ENCODE measurements at places on chromosomes 1 and 21. TPM values are rescaled to one million over a fixed set of nuclear protein-coding genes. Genes with fewer than 3 reads are reported as not detected.

SLC5A3 gene
- 43.4 TPM for polyA plus RNA-seq

S1PR1 gene
- 19.6 TPM for polyA plus RNA-seq

MPZ gene
- 3.1 TPM for polyA plus RNA-seq

TAL1 gene
- polyA plus RNA-seq, result 3.9 TPM

NTMT2 gene
- not detected for polyA plus RNA-seq

INKA2 gene
- polyA plus RNA-seq, result 2.4 TPM

ANGPTL3 gene
- 13.4 TPM for polyA plus RNA-seq

MX2 gene
- 0.80 TPM for polyA plus RNA-seq

SNAPIN gene
- polyA plus RNA-seq, result 56.6 TPM

ADAMTSL4 gene
- polyA plus RNA-seq, result 11.8 TPM

LAD1 gene
- 36.1 TPM for polyA plus RNA-seq

GLUL gene
- polyA plus RNA-seq, result 328 TPM

ELAPOR1 gene
- polyA plus RNA-seq, result 1.8 TPM

GSTM1 gene
- polyA plus RNA-seq, result 118 TPM

LRRC71 gene
- 0.35 TPM for polyA plus RNA-seq

SMYD2 gene
- polyA plus RNA-seq, result 46.5 TPM

- DNase-seq, result peak; percentile 32
These were observed 8.6 kb upstream of the ACTRT2 start for GRCh38 chr1:3012456-3013291.

DNA sequence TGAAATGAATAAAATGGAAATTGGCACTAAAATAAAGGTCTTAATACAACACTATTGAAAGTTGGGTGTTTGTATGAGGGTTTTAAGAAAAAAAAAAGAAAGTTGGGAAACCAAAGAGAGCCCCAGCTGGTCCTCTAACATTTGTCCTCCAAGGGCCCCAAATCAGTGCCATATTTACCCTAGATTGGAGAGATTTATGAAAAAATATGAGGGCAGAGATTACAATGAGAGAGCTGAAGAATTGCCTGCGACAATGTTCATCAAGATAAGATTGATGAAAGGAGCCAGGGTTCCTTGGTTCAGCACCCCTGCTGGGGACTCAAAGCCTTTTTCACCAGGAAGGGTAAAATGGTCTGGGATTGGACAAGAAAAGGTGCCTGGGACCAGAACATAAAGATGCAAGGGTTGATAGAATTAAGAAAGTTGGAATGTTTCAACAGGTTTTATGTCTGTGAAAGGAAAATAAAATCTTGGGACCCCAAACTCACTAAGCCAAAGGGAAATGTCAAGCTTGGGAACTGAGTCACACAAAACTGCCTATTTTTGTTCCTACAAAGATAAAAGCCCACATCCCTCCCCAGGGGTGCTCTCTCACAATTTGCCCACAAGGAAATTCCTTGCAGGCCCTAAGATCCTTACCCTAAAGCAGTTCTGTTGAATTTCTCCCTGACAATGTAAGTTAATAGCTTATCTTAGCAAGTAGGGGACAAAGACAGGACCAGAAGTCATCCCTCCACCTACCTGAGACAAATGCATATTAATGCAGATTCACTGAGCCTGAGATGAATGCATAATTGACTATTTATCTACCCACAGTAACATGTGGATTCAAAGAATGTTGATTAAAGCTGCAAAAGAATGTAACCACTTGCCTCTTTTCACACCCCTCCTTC, 26.8 kb downstream of the CBR1 start:
- no peak for DNase-seq

DNA sequence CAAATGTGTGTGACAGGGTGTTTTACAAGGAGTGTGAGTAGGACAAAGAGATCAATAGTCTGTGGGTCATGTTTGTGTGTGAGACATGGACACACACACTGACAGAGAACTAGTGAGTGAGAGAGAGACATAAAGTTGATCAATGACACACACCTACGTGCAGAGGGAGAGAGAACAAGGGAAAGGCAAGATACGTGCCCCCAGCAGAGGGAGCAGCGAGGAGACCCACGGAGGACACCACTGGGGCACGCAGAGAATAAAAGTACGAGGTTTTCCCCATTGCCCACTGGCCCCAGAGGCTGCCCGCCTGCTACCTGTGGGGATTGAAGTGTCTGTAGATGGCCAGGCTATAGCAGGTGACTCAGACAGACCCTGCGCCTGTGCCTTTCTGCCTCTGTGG, 130.2 kb upstream of the CSF3R start:
- DNase-seq, result no peak

DNA sequence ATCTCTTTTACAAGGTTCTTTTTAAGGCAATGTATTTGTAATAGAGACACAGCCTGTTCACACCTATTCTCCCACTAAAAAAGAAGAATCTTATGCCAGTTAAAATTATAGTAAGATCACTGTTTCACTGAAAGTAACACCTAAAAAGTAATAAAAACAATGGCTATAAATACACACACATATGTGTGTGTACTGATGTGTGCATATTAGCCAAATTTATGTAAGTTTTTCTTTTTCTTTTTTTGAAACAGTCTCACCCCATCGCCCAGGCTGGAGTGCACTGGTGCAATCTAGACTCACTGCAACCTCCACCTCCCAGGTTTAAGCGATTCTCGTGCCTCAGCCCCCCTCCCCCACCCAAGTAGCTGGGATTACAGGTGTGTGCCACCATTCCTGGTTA, 56.8 kb upstream of the SLC30A10 start:
- no peak for DNase-seq

- DNase-seq, result no peak
These were observed 228.2 kb upstream of the USP24 start for GRCh38 chr1:55443175-55443915.

GRCh38 chr1:21068937-21069336, 107.8 kb downstream of the EIF4G3 start:
- no peak for DNase-seq

DNA sequence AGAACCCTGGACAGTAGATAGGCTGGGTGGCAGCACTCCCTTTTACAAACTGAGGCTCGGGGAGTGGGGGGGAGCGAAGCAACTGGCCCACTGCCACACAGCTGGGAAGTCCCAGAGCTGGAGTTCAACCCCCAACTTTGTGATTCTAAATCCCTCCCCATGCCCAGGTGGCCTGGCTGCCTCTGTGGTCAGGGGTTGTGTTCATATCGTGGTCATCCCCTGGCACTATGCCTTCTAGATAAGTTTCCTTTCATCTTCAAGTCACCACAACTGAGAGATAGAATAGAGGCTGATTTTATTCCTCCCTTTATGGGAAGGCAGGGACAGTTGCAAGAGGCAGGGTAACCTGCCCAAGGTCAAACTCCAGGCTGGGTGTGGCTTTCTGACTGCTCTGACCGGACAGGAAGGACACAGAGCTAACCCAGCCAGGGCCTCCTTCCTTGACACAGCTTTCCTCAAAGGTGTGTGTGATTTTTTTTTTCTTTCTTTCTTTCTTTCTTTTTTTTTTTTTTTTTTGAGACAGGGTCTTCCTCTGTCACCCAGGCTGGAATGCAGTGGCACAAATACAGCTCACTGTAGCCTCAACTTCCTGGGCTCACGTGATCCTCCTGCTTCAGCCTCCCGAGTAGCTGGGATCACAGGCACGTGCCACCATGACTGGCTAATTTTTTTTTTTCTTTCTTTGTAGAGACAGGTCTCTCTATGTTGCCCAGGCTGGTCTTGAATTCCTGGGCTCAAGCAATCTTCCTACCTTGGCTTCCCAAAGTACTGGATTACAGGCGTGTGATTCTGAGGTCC, 18.4 kb upstream of the TNFRSF1B start:
- no peak for DNase-seq

- DNase-seq, result no peak
These were observed 156.0 kb downstream of the TOMM20 start for GRCh38 chr1:234972411-234973191.

- DNase-seq, result no peak
These were observed 73.2 kb upstream of the GADD45A start for GRCh38 chr1:67611846-67612245.

- no peak for DNase-seq
These were observed 22.0 kb downstream of the SLC37A1 start for GRCh38 chr21:42535602-42536171.

GRCh38 chr1:36126797-36127500, 1.9 kb upstream of the COL8A2 start:
- DNase-seq, result no peak

GRCh38 chr21:41536827-41537103, 28.8 kb upstream of the TMPRSS2 start:
- DNase-seq, result no peak

GRCh38 chr1:31669786-31670592, 25.3 kb upstream of the PEF1 start:
- DNase-seq, result peak; percentile 35

GRCh38 chr1:33364565-33364918, 43.6 kb upstream of the A3GALT2 start:
- DNase-seq, result no peak

DNA sequence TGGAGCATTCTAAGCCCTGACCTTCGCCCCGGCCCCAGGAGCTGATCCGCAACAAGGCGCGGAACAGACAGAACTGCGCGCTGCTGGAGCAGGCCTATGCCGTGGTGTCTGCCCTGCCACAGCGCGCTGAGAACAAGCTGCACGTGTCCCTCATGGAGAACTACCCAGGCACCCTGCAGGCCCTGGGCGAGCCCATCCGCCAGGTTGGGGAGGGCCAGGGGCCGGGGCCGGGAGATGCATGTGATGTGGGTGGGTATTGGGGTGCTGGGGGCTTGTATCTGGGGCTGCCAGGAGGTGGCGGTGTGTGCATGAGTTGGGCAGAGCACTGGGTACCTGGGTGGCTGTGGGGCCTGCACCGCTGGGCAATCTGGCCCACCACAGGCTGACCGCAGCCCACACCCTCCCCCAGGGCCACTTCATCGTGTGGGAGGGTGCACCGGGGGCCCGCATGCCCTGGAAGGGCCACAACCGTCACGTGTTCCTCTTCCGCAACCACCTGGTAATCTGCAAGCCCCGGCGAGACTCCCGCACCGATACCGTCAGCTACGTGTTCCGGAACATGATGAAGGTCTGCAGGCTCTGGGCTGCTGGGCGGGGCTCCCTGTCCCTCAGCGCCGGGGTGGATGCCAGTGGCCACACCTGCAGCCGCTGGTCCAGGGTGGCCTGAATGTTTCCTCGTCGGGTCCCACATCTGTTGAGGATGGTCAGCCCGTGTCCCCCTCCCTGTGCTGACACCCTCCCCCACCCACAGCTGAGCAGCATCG, 65.8 kb downstream of the TRIM11 start:
- no peak for DNase-seq

GRCh38 chr1:38133756-38134155, 87.2 kb upstream of the POU3F1 start:
- DNase-seq, result no peak

- DNase-seq, result no peak
These were observed 48.2 kb downstream of the DDX20 start for GRCh38 chr1:111803951-111804350.

GRCh38 chr1:224507771-224508523, 73.3 kb upstream of the WDR26 start:
- DNase-seq, result no peak

DNA sequence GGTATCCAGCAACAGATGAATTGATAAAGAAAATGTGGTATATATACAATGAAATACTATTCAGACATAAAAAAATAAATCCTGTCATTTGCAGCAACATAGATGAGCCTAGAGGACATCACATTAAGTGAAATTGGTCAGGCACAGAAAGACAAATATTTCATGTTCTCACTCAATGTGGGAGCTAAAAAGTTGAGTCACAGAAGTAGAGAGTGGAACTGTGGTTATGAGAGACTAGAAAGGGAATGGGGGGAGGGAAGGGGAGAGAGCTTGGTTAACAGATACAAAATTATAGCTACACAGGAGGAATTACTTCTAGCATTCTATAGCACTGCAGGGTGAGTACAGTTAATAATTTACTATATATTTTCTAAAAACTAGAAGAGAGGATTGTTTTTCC, 37.1 kb upstream of the SERPINC1 start:
- DNase-seq, result no peak

- DNase-seq, result no peak
These were observed 197.1 kb downstream of the AJAP1 start for GRCh38 chr1:4851385-4852065.

GRCh38 chr1:21652101-21652936, 16.8 kb downstream of the RAP1GAP start:
- DNase-seq, result no peak

- peak; percentile 71 for DNase-seq
These were observed at the start of gene WDR26 for GRCh38 chr1:224434691-224435317. Gene WDR26, minus strand, starts transcription at chr1:224434797.

GRCh38 chr21:38848187-38848609, 42.5 kb downstream of the ETS2 start:
- no peak for DNase-seq

- DNase-seq, result no peak
These were observed 12.2 kb downstream of the PLEKHO1 start for GRCh38 chr1:150161747-150162581.

- no peak for DNase-seq
These were observed 5.7 kb downstream of the MRTO4 start for GRCh38 chr1:19257178-19257914.
